ENCODE measurements at places on chromosomes 3 and 15.

GRCh38 chr3:178300441-178300959 lies 235.7 kb upstream of the KCNMB2 start:
- DNase-seq, result no peak

- DNase-seq, result no peak
Measured at GRCh38 chr15:59892985-59893384, 111.1 kb upstream of the FOXB1 start.

DNA sequence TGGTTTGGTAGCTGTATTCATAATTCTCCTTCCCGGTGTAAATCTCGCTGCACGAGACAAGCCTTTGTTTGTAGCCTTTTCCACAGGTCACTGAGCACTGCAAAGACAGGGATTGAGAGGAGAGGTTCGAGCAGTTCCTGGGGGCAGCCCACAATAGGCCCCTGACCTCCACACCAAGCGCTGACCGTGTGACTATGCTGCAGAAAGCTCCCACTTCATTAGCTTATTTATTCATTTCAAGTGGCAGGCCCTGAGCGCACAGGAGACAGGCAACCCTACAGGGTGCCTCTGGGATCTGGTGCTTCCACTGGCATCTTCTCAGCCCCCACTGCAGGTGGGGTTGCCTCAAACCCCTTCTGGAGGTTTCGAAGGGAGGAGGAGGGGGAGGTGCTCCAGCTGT lies 140.9 kb downstream of the ADAMTS9 start:
- DNase-seq, result no peak

DNA sequence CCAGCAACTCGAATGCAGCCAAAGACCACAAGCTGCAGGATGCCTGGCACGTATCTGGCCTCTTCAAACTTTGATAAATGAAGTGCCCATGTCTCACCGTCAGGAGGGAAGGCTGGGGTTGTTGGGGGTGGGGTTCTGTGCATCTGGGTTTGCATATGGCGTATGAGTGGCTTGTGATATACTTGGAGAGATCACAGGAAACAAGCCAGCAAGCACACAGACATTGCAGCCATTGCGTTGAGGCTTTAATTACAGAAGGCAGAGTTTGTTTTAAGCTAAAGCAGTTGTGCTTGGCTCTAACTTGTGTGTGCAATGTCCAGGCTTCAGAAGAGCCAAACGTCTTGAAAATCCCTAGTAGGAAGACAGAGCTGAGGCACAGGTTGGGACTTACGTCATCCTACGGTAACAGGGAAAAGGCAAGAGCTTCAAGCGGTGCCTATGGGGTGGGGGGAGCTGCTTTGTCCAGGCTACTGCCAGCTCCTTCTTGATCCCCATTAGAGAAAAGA lies 109.2 kb downstream of the ASB7 start:
- DNase-seq, result no peak

DNA sequence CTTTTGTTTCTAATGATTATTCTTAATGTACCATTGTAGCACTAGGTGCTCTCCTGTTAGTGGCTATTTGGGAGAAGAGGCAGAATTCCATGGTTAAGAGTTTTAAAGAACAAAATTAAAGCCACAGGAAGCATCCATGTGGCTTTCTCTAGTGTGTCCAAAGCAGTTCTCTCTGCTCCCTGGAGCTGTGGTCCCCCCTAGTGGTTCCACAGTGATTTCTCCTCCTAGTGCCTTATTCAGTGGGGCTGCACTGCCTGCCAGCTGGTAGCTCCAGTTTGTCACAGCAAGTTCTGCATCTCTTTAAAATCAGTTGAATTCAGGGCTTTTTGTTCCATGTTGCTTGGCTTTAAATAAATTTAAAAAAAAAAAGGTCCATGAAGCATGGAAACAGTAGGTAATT lies 39.6 kb upstream of the FAM98B start:
- DNase-seq, result peak; percentile 32

- DNase-seq, result no peak
Measured at GRCh38 chr3:58963928-58964503, 85.8 kb downstream of the CFAP20DC start.

GRCh38 chr3:49411968-49412631 lies at the start of the genes RHOA and TCTA:
TSS of gene RHOA (minus strand) at chr3:49411976. CDS start at chr3:49375589, 36,387 bp downstream.
TSS of gene TCTA (plus strand) at chr3:49412423. CDS start at chr3:49412427, 4 bp downstream.
- peak; percentile 99 for DNase-seq

- no peak for DNase-seq
Measured at GRCh38 chr15:33864360-33865075, 103.8 kb upstream of the CHRM5 start.

GRCh38 chr3:194132465-194133286 lies 3.3 kb upstream of the HES1 start:
- no peak for DNase-seq

DNA sequence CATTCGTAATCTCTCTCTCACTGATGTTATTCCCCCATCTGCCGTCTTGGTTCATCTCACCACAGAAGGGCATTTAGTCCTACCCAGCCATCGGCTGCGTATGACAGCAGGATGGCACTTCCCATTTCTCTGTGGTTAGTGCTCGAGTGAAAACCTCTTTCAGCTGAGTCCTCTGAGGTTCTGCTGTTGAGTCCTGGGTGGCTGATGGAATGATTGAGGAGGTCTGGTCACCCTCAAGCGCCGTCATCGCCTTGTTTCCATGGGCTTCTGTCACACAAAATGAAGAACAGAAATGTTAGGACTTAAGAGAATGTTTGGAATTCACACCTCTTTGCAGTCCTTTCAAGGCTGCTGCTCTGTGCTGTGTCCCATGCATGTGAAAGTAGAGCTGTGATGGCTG lies 9.4 kb upstream of the SACM1L start:
- no peak for DNase-seq

- DNase-seq, result no peak
Measured at GRCh38 chr15:93129702-93130488, 40.9 kb upstream of the RGMA start.

- no peak for DNase-seq
Measured at GRCh38 chr3:151837057-151837456, 23.1 kb downstream of the AADAC start.

GRCh38 chr15:68909601-68910100 lies 20.7 kb upstream of the SPESP1 start:
- no peak for DNase-seq

DNA sequence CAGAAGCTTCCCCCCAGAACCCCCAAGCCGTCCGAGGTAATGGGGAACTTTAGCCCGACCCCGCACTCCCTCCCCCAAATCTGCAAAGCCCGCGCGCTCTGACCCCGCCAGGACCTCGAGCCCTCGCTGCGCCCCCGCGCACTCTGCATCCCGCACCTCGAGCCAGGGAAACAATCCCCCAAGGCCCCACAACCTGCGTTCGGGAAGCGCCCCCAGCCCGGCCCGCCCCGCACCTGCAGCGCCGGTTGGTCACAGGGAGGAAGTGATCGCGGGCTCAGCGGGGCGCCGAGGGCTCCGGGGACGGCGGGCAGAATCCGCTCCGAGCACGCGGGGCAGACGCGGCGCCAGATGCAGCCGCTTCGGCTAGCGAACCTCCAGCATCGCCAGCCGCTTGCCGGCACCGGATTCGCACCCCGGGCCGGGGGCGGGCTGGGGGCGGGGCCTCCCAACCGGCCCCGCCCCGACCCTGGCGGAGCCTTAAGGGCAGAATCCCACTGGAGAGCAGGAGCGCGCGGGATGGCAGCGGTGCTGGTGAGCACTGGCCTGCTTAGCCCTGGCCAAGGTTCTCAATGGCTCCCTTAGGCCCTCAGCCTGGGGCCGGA lies at the start of gene CAMKV:
TSS of gene CAMKV (minus strand) at position 382 of the 602 bp plus-strand sequence. CDS start 7,518 bp downstream, outside the sequence.
- no peak for DNase-seq

DNA sequence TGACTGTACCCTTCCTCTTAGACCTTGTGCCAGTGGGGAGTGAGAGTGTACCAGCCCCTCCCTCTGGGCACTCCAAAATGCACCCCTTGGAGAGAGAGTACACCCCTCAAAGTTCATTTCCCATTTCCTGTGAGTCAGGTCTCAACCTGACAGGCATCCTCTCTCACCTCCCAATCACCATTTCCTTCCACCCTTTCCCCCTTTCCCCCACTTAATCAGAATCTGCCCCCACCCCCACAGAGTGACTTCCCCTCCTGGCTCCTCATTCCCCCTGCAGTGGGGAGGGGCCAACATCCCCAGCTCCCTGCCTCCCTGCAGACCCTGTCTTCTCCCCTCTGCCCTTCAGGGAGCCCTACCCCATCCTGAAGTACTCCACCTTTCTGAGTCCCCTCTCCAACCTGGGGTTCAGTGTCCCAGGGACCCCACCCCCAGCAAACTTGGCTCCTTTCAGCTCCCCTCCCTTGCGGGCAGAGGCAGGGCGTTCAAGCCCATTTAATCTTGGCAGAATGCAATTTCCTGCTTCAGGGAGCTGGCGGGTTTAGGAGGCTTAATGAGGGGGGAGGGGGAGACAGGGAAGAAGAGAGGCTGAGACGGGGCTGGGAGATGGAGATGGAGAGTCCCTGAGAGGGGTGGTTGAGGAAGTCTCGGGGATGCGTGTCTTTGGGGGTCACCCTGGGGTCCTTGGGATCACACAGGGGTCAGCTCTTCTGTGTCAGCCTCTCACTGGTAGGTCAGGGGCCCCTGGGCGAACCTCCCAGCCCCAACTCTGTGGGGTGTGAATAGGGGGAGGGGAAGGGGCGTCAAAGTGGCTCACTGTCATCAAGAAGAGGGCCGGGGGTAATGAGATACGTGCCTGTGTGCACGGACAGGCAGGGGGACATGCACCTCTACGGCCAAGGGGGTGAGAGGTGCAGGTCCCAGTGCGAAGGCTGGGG lies 16.6 kb upstream of the SEMA3F start:
- DNase-seq, result no peak

All from SHP77 (cell line).